Activated T-cell treated with anti-CD3 and anti-CD28 coated beads for 24 hours (primary cell): ENCODE measurements at places on chromosomes 12 and 14.

DNA sequence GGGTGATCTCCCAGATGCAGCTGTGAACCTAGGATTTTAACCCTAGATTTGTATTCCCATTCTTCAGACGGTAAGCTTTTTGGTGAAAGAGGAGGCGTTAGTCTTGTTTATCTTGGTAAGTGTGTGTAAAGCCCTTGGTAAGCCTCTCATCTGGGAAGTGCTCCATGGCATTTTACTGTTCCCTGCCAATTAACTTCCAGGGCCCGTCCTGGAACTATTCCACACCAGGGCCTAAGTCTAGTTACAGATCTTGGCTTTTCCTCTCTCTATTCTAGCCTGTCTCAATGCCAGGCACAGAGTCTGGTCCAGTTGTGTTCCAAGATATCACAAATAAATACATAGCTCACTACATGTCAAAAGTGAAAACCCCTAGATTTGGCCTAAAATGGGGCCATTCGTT is 42.4 kb downstream of the YEATS4 start:
- DNase-seq = no peak

DNA sequence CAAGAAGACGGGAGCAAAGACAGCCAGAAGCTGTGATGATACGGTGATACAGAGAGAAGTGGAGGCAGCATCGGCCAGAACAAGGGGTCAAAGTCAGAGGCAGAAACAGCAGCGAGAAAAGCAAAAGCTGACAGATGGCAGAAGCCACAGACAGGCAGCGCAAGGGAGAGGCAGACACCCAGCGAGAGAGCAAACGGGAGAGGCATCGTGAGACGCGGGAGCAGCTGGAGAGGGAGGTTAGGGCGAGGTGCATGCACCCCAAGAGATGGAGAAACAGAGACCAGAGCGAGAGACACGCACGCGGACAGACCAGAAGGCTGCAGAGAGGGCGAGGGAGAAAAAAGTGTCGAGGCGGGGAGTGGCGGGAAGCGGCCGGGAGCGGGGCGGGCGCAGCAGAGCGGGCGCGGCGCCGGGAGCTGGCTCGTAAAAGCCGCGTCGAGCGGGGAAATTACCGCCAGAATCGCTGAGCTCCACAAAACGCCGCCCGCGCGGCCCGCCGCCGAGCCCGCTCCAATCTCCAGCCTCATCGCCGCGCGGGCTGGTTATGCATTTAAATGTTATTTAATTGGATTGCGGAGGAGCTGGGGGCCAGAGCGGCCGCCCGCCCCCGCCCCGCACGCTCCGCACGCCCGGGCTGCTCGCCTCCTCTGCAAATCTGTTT is 15.6 kb downstream of the SMUG1 start:
- DNase-seq = peak; percentile 13

GRCh38 chr12:2306012-2306411 is 253.2 kb downstream of the CACNA1C start:
- DNase-seq = no peak

DNA sequence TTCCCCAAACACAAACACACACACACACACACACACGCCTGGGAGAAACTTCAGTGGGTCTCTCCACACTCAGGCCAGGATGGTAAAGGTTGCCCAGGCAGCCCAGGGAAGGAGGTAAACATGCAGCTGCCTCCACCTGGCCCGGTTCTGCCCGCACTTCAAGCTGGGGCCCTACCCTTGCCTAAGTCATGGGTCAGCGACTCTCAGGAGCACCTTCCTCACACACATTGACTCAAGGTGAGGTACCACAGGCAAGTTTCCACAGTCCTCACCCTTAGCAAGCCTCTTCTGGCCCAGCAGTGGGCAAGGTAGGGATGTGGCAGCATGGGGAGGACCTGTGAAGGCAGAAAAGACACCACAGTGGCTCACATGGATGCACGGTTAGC is 14.1 kb upstream of the FAIM2 start:
- DNase-seq = no peak

DNA sequence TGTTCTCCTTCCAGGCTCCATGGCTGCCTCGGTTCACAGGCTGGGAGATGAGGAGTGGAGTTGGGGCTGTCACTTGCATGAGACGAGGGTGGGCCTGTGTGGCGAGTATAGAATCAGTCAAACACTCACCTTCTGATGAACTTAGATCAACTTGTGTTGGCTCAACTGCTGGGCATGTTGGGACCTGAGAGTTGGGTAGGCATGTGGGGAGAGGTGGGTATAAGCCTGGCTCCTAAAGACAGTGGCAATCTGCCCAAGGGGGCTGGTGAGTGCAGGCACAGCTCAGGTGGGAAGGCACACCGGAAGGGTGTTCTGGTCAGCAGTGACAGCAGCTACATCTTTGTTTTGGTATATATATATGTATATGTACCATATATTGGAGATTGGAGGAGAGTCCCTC is 30.1 kb upstream of the TDRD9 start:
- no peak for DNase-seq

DNA sequence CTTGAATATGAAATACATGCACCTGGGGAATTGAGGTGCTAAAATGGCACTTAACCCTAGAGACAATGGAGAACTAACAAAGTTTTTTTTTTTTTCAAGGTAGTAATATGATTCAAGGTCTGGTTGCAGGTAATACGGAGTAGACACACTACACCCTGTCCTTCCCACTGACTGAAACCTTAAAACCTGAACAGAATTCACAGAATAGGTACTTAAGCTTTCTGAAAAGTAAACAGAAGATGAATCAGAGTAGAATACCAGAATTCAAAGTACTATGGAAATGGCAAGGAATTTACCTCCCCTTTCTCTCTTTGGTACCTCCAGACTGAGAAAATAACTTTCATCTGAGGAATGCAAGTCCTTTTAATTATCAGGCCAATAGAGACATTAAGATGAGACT is 87.2 kb downstream of the PAPLN start:
- no peak for DNase-seq

DNA sequence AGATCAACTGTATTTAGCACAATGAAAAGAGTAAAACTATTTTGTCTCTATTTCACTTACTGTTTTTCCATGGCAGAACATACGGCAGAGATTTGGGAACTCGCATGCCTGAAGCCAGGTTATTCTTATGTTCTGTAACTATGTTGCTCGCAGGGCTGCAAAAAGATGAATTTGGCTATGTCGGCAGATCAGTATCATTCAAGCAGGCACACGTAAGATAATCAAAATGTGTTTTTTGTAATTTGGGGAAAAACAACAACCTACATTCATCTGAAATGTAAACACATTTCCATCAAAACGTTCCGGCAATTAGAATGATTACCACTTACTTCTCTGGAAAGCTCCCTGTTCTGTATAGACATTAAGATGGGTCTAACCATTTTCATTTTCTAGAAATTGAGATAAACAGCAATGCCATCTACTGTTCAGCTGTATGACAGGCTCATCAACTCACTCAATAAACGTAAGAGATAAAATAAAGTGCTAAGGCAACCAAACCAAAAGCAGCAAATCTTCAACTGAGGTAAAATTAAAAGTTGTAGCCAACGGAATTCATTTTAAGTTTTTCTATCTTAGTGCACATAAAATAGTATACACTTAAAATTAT is 13.0 kb downstream of the GTSF1 start:
- no peak for DNase-seq

DNA sequence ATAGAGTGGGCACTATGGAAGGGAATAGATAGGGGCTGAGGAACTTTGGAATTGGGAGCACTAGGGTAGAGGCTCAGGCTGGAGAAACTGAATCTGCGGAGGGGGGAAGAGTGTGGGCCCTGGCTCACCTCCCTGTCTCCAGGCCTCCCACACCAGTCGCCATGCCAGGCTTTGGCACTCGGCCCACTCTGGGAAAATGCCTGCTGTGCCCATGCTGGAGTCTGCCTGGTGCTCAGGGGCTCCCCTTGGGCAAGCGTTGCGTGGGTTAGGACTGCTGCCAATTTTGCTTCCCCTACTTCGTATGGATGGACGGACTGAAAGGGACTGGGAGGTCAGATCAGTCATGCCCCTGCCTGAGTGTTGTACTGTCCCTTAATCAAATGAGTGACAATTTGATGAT is 34.6 kb upstream of the CISTR start:
- no peak for DNase-seq

GRCh38 chr14:102319351-102320032 is at the start of gene ZNF839:
ZNF839 (plus strand) TSS chr14:102319746; CDS start chr14:102319766, 20 bp downstream.
- peak; percentile 90 for DNase-seq

GRCh38 chr12:53976823-53977595 is 2.3 kb upstream of the HOTAIR start:
- no peak for DNase-seq

DNA sequence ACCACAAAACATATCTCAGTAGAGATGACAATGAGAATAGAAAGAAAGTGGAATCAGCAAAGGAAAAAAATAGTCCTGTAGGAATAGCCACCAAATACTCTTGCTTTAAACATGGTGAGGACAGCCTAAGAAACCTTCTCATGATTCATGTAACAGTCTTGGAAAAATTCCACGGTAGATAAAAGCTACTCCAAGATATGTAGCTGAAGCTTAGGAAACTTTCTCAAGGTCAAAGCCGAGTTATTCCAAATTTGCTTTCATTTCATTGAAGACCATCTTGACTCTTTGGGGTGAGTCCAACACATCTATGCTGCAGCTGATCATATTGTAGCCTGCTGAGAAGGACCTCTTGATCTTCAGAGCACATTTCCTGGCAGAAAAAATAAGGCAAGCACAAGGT is 157.6 kb downstream of the PAH start:
- no peak for DNase-seq

GRCh38 chr12:54032627-54033100 is at the start of gene HOXC5:
HOXC5 (plus strand) TSS chr12:54033050; CDS start chr12:54033123, 73 bp downstream.
- DNase-seq = peak; percentile 52

DNA sequence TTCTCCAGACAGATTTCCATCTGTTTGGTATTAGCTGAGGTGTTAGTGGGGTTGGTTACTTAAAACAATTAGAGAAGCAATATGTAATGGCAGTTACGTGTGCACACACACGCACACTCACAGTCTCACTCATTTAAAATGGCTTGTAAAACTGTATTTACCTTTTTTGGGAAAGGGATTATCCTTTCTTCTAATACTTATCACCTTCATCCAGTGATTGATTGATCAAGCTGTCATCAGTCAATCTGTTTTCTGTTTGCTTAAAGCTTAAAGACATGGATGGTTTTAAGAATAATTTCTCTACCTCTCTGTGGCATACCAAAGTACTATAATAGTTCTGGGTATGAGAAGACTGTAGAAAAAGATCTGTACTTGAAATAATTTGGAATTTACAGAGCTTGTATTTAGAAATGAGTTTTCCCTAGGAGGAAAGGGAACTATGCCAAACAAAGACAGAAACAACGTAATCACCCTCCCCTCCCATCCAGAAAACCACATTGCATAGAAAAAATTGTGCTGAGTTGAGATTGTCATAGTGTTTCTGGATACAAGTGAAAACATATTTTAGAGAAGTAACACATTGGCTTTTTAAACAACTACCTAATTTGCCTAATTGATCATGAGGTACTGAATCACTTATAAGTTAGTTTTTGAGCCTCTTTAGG is 455.8 kb downstream of the PCNX1 start:
- no peak for DNase-seq

- DNase-seq = no peak
Measured at GRCh38 chr14:39267608-39268005, 33.9 kb downstream of the MIA2 start.

DNA sequence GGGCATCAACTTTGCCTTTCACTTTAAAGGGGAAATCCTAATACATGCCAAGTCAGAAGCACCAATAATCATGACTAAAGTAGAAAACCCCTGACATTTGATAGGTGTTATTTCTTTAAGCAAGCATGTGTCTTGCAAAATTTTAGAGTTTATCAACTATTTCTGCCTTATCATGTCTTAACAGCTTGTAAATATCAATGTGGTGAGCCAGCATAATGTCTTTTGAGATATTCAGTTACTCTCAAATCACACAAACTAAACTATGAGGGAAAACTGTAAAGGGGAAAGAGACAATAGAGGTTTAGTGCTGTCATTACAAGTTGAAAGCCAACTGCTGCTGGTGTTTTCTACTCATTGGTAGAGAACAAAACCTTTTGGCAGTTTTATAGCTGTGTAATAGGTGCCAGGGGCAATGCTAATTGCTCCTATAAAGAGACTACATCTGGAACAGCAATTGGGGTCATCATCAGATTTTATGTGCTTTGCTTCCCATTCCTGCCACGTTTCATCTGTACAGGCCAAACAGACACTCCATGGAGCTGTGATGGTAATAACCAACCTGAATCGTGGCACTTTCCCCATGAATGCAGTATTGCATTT is 1027.4 kb downstream of the FSCB start:
- DNase-seq = no peak
